Cerebellum (tissue), 4 donors: ENCODE measurements at places on chromosomes 2 and 18. TPM values are rescaled to one million over a fixed set of nuclear protein-coding genes. Genes with fewer than 3 reads are reported as not detected.

- DNase-seq = peak; percentile 55
Measured at GRCh38 chr18:45464619-45465018, 150.7 kb upstream of the SLC14A2 start.

- DNase-seq = no peak
Measured at GRCh38 chr2:146597291-146597690, 1247.5 kb upstream of the ACVR2A start.

DNA sequence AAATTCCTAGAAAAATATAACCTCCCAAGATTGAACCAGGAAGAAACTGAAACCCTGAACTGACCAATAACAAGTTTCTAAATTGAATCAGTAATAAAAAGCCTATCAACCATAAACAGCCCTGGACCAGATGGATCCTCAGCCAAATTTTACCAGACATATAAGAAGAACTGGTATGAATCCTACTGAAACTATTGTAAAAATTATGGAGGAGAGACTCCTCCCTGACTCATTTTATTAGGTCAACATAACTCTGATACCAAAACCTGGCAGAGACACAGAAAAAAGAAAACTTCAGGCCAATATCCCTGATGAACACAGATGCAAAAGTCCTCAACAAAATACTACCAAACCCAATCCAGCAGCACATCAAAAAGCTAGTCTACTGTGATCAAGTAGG is 11.3 kb downstream of the NT5C1B start:
- DNase-seq = no peak

DNA sequence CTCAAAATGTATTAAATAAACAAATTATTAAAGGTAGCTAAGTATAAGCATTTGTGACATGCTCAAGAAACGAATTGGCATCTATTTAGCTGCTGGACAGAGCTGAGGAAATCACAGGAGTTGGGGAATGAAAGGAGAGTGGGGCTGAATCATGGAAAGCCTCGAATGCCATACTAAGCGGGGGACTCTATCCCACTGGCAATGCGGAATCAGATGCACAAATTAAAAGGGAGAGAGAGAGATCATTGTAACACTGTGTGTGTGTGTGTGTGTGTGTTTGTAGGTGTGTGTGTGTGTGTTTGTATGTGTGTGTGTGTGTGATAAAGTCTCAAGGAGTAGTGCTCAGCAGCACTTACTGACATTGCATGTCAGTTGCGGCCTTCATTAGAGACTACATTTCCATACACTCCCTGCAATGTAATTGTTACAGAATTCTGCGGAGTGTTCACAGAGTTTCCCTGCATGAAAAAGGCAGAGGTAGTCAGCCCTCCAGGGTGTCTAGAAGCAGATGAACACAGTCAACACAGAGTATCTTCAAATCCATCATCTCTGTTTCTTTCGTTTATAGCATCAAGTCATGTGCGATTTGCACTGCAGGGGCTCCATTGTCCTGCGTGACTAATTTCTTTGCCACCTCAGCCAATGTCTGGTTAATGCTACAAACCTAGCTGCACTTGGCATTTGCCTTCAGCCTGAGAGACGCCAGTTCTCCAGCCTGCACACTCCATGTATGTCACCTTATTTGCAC is 111.7 kb upstream of the CYRIA start:
- DNase-seq = no peak

GRCh38 chr2:232689152-232689910 is 7.8 kb upstream of the GIGYF2 start:
- DNase-seq = peak; percentile 82

The DHX57 gene
- total RNA-seq = 50.8 TPM

The WNT10A gene
- total RNA-seq = 0.27 TPM
